ENCODE measurements at places on chromosomes 12 and 14. TPM values are rescaled to one million over a fixed set of nuclear protein-coding genes. Genes with fewer than 3 reads are reported as not detected.

ALX1 gene
- polyA plus RNA-seq, result not detected

DNA sequence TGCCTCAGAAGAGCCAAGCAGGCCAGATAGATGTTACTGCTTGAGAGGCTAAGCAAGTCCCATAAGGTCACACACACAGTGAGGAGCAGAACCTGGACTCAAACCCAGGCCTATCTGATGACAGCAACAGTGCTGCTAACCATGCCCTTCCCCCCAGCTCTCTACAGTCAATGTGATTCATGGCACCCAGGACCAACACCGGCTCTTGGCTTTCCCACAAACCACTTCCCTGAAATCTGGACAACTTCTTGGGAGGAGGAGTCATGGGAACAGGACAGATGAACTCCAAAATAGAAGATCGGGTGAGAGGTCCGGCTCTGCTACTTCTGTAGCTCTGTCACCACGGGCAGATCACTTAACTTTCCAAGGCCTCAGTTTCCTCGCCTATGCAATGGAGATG lies 716 bp upstream of the PTGDR start:
- no peak overlapping the region for H3K27ac ChIP-seq
- peaks cover 39% of the 10 kb centered on the region for H3K27me3 ChIP-seq
- no peak for DNase-seq
- H3K36me3 ChIP-seq, result no peaks in the 10 kb centered on the region
- peaks cover 5% of the 10 kb centered on the region for H3K4me1 ChIP-seq

DNA sequence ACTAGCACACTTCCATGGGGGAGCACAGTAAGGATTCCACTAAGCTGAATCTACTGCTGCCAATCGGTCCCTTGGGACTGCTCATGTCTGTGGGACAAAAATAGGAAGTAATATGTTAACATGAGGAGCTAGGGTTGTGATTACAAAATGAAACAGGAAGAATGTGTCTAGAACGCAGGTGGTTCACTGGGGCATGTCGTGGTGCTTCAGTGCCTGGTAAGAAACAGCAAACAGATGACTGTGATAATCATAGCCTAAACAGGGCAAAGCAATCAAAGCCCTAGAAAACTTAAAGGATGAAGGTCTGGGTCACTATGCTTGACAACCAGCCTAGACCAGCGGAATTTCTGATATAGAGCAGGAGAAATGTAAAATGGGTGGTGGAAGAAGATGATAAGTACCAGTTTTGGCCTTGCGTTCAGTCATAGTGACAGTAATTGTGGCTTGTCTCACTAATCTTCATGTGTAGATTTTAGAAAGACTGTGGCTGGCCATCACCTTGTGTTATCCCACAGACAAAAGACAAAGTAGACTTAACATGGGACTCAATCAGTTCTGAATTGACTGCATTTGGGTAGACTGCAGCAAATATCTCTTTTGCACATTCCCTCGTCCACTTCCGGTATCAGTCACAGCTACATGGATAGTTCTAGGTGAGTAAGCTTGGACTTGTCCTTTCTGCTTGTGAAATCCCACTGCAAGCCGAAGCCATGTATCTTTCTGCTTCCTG lies 51.4 kb downstream of the WASHC3 start:
- no peaks in the 10 kb centered on the region for H3K4me1 ChIP-seq
- H3K27me3 ChIP-seq, result no peaks in the 10 kb centered on the region
- DNase-seq, result no peak
- no peak overlapping the region for H3K4me3 ChIP-seq
- no peak overlapping the region for H3K27ac ChIP-seq
- no peaks in the 10 kb centered on the region for H3K36me3 ChIP-seq

DNA sequence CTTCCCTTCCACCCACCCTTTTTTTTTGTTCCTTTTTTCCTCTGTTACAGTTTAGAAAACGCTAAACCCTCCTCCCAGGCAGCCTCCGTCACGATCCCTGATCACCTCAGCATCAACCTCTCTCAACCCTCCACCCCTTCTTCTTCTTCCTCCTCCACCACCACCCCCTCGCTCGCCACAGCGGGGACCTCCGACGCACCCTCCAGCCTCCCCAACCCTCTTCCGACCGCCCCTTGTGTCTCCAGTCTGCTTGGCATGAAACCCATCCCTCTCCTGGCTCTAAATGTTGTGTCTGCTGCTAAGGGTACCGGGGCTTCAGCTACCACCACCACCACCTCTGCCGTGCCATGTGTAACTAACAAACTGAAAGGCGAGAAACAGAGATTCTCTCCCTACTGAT lies 22.9 kb downstream of the PCBP2 start:
- no peak overlapping the region for H3K4me3 ChIP-seq
- H3K27ac ChIP-seq, result no peak overlapping the region
- no peak for DNase-seq
- H3K36me3 ChIP-seq, result peaks cover 70% of the 10 kb centered on the region
- H3K27me3 ChIP-seq, result no peaks in the 10 kb centered on the region
- H3K4me1 ChIP-seq, result no peaks in the 10 kb centered on the region

DNA sequence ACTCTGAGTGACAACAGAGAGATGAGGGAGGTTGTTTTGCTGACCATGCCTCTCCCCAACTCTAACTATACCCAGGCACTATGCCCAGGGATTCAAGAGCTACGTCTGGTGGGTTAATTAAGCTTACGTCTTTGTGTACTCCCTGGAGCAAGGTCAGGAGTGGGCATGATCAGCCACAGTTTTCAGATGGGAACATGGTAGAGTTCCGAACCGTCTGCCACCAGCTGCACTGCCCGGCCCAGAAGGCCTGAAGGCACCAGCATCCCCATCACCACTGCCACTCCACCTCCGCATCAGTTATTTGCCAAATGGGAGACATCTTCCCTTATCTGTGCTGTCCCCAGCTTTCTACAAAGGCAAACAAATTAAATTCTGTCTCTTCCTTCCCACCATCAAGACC lies 11.1 kb upstream of the GPX2 start:
- H3K27me3 ChIP-seq, result no peaks in the 10 kb centered on the region
- no peak overlapping the region for H3K4me3 ChIP-seq
- H3K27ac ChIP-seq, result no peak overlapping the region
- no peak for DNase-seq

DNA sequence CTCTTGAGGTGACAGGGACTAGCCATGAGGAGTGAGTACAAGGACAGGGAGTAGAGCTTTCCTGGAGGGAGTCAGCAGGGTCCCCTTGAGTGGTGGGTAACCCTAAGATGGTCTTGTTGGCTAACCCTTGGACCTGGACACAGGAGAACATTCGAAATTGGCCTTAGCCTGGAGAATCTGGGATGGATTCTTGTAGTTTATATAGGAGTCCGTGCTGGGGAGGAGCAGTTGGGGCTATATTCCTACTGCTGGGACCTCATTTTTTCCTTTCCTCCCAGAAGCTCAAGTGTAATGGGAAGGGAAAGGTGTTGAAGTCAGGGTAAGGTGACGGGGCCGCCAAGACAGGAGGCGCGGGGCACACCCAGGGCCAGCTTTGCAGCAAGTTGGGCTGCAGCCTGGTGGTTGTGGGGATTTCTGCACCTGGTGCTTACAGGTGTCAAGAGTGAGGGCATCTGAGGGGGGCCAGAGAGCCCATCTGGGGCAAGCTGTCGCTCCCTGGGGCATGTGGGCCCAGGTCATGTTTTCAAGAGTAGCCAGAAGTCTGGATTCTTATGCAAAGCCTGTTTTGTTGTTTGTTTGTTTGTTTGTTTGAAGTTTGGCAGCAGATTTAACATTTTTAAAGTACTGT lies 5.1 kb downstream of the BCL7A start:
- no peaks in the 10 kb centered on the region for H3K27me3 ChIP-seq
- peaks cover 51% of the 10 kb centered on the region for H3K4me1 ChIP-seq
- H3K4me3 ChIP-seq, result no peak overlapping the region
- no peaks in the 10 kb centered on the region for H3K36me3 ChIP-seq

LGR5 gene
- polyA plus RNA-seq, result 0.05 TPM

SERPINA1 gene
- polyA plus RNA-seq, result 0.71 TPM

DNA sequence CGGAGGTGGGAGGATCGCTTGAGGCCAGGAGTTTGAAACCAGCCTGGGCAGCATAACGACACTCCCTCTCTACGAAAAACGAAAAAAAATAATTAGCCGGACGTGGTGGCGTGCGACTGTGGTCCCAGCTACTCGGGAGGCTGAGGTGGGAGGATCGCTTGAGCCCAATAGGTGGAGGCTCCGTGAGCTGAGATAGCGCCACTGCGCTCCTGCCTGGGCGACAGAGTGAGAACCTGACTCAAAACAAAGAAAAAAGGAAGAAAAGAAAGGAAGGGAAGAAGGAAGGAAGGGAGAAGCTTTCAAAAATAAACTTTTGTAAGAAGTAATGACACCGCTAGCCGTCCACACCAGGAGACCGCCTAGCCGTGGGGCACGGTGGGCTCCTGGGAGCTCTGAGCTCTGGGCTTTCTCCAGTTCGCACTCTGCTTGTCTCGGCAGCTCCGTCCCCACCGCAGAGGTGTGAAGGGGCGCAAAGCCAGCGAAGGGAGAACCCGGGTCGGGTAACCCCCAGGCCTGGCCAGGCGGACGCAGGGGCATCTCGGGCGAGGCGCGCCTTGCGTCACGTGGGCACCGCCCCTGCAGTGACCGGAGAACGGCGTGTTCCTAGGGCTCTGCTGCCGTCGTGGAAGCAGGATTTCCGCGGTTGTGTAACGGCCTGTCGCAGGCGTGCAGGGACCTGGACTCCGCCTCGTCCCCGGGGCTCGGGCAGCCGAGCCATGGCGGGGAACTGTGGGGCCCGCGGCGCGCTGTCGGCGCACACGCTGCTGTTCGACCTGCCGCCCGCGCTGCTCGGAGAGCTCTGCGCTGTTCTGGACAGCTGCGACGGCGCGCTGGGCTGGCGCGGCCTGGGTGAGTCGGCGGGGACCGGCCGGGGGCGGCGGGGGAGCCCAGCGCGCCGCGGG lies at the start of gene IRAK3:
IRAK3 (plus strand) TSS at position 631 of the 902 bp plus-strand sequence; CDS start at position 717, 86 bp downstream.
- H3K27me3 ChIP-seq, result peaks cover 19% of the 10 kb centered on the region
- no peak within 1 kb of the TSS for H3K27ac ChIP-seq
- DNase-seq, result no peak
- no peaks in the 10 kb centered on the region for H3K4me1 ChIP-seq
- no peaks in the 10 kb centered on the region for H3K36me3 ChIP-seq

DNA sequence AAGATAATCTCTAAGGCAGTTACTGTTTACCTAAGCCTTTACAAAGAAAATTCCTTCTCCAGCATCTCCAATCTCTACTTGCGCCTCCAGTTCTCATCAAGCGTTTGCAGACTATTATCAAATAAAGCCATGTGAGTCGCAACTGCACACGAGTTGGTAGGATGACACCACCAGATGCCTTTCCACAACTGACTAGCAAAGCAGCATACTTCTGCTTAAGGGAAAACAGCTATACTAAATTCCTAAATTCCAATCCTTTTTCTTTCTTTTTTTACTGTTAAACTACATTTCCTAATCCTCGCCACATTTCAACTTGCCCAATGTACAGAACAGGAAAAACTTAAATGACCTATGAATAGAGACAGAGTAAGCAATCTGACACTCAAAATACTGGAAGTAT lies 166.7 kb downstream of the ITPR2 start:
- no peaks in the 10 kb centered on the region for H3K27me3 ChIP-seq
- H3K4me3 ChIP-seq, result no peak overlapping the region
- no peak for DNase-seq
- no peak overlapping the region for H3K27ac ChIP-seq
- H3K36me3 ChIP-seq, result no peaks in the 10 kb centered on the region
- H3K4me1 ChIP-seq, result no peaks in the 10 kb centered on the region

DNA sequence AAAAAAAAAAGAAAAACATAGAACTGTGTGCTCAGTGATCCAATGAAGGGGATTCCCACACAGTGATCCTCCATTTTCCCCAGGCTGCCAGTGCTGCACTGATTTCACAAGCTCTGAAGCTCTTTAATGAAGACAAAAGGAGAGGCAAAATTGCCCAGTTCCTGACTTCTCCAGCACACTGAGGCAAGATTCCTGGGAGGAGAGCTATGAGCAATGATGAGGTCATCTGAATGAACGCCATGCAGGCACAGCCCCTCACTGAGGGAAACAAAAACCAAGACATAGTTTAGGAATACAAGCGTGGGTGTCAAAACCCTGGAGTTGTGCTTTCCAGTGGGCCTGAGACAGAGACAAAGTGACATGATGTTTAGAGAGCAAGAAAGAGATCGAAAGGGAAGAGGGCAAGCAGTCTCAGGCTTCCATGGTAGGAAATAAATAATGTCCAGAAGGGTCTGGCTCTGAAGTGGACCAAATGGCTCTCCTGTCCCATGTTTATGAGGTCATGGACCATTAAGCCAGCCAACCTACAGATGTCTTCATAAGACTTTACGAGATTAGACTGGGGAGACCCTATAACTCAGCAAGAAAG lies 40.9 kb upstream of the SMUG1 start:
- peaks cover 15% of the 10 kb centered on the region for H3K4me1 ChIP-seq
- DNase-seq, result peak; percentile 54
- H3K36me3 ChIP-seq, result no peaks in the 10 kb centered on the region
- H3K27me3 ChIP-seq, result no peaks in the 10 kb centered on the region

SLC17A8 gene
- polyA plus RNA-seq, result not detected

DNA sequence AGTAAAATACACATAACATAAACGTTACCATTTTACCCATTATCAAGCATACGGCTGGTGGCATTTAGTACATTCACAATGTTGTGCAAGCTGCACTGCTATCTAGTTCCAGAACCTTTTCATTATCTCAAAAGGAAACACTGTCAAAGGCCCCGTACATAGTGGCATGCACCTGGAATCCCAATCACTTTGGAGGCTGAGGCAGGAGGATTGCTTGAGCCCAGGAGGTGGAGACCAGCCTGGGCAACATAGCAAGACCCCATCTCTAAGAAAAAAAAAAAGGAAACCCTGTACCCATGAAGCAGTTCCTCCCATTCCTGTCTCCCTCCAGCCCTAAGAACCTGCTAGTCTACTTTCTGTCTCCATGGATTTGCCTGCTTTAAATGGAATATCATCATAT lies 7.4 kb upstream of the HVCN1 start:
- DNase-seq, result no peak
- no peak overlapping the region for H3K4me3 ChIP-seq
- H3K27me3 ChIP-seq, result no peaks in the 10 kb centered on the region
- no peak overlapping the region for H3K27ac ChIP-seq
- no peaks in the 10 kb centered on the region for H3K4me1 ChIP-seq

DNA sequence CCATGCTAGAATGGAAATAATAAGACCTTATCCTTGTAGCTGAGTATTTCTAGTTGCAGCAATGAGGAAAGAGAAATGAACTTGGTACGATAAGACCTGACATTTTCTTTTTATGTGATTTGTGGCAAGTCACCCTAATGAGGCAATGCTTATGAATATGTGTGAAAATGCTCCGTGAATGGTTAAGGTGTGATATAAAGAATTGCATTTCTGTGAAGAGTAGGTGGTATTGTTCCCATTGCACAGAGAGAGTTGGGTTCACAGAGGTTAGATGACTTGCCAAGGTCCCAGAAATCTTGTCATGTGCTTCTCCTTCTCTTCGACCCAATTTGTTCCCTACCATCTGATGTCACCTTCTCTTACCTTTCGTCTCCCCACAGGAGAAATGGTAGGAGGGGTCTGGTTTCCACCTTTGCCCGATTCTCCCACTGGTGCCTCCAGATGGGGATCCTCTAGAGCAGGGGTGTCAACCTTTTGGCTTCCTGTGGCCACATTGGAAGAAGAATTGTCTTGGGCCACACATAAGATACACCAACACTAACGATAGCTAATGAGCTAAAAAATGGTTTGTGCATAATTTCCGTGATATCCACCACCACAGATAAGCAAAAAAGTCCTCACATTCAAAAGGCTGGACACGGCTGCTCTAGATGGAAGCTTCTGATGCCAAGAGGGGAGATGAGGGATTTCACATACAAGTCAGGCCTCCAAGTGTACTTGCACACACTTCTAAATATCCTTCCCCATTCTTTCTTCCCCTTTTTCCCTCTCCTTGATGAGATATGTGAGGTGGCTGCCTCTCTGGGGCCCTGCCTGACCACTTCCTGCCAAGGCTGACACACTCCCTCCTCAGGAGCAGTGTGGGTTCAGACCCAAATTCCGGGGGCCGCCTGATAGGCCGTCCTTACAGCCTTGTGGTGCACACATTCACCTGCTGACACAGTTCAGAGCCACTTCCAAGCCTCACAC lies 96.1 kb downstream of the PLXNC1 start:
- peaks cover 3% of the 10 kb centered on the region for H3K27me3 ChIP-seq

CACNA2D4 gene
- polyA plus RNA-seq, result 0.03 TPM
